ENCODE measurements at places on chromosomes 2 and 18.

- no peak for DNase-seq
Observed at GRCh38 chr2:45713136-45713535, 61.7 kb downstream of the PRKCE start.

DNA sequence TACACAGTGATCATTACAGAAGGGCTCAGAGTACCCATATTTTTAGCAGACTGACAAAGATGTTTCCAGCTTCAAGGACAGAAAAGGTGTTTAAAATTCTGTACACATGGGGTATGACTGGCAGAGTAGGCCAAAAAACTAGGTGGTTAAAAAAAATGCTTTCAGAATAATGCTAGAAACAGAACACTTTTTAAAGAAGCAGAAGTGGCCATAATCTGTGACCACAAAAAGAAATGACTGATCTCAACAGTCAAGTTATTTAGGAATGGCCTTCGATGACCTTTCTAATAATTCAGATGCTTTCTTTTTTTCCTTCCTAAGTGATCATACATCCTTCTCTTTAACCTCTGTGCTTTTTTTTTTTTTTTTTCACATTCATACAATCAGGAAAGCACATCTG is 4.1 kb upstream of the AQP4 start:
- no peak for DNase-seq

GRCh38 chr2:127308586-127309138 is 14.7 kb upstream of the ERCC3 start:
- DNase-seq, result no peak

DNA sequence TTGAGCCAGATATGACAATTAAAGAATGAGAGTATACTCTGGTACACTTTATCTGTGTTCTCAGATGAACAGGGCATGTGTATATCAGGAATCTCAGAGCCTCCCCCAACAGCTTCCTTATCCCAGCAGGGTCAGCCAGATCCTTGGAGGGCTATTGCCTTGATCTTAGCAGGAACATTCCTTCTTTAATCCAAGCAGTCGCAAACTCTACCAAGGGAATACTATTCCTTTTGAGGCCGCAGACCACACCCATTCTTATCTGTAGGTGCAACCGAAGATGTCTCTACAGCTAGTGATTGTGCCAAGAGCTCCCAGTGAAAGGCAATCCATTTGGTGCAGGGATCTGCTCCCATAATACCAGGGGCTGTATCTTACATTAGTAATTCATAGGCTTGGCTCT is 118.3 kb upstream of the DOK6 start:
- DNase-seq, result no peak

DNA sequence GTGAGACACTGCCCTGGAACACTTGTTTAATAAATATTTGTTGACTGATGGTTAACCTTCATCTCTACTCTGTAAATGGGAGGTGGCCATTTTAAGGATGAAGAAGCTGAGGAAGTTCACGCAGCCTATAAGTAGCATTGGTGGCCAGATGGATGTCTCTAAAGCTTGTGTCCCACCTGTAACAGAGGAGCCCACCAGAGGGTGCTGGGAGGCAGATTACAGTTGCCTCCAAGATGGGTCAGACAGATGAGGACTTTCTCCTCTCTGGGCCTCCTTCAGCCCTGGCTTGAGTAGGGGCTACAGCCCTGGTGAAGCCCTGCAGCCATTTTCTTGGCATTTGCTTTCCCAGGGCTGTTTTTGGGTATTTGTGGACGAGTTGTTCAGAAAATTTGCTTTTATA is 45.0 kb upstream of the MCFD2 start:
- DNase-seq, result no peak

Measured in head of caudate nucleus (tissue), 42 donors.